ENCODE measurements at places on chromosomes 2 and 18.

DNA sequence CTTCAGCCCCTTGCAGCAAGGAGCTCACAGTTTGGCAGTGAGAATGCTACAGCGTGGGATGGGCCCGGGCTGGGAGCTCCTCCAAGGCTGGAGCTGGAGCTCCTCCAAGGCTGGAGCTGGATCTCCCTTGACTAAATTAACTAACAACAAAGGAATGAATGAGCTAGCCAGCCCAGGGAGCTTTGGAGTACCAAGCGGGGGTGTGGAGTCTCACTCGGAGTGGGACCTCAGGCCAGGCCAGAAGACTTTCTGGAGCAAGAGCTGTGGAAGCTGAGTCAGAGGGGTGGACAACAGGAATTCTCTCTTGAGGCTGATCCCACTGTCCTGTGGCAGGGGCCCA, 244.7 kb upstream of the HS6ST1 start:
- peak; percentile 25 for DNase-seq

DNA sequence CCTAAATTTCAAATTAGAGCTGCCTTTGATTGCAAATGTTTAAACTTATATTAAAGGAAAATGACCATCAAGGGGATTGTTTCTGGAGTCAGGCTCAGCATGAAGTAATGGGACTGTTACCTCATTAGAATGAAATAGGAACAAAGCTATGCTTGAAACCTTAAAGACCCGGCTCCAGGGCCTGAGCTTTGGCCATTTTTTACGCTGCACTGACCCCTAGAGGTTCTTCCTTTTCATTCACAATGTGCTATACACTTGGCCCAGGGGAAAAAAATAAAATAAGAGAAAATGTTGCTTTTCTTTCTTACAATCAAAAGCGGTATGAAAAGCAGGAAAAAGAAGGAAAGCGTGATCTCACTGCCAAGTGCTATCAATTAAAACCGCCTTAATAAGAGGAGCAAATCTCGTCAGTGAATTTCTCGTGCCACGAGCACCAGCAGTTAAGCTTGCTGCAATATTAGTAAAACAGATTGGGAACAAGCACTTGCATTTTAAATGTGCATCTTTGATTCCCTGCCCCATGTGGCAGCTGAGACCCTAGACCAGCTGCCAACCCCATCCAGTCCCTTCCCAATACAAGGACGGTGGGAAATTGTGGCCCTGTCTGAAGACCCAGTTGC, 96.6 kb downstream of the MBD2 start:
- DNase-seq, result peak; percentile 66

DNA sequence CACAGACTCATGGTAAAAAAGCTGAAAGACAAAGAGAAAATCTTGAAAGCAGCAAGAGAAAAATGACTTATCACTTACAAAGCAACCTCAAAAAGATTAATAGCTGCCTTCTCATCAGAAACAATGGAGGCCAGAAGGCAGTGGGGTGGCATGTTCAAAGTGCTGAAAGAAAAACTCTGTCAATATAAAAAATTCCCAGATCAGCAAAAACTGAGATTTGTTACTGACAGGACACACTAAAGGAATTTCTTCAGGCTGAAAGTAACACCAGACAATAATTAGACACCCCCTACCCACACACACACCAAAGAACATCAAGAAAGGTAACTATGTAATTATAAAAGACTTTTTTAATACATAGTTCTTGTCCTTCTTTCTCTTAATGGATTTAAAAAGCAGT, 311.1 kb downstream of the CLIP4 start:
- DNase-seq, result no peak

DNA sequence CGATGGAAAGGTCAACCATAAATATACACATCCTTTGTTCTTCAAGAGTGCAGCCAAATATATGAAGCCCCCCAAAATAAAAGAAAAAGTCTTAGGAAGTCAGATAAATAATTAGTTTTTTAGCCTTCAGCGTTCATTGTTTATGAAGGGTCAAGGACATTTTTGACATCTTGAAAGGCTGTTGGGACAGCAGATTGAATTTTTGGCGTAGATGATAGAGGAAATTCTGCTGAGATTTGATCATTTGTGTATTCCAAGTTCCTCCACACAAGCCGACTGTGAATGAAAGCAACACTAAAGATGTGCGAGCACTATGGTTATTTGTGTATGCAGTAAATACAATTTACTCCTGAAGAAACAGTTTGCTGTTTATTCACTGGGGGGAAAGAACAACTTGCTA, 177.8 kb upstream of the PARD3B start:
- no peak for DNase-seq

DNA sequence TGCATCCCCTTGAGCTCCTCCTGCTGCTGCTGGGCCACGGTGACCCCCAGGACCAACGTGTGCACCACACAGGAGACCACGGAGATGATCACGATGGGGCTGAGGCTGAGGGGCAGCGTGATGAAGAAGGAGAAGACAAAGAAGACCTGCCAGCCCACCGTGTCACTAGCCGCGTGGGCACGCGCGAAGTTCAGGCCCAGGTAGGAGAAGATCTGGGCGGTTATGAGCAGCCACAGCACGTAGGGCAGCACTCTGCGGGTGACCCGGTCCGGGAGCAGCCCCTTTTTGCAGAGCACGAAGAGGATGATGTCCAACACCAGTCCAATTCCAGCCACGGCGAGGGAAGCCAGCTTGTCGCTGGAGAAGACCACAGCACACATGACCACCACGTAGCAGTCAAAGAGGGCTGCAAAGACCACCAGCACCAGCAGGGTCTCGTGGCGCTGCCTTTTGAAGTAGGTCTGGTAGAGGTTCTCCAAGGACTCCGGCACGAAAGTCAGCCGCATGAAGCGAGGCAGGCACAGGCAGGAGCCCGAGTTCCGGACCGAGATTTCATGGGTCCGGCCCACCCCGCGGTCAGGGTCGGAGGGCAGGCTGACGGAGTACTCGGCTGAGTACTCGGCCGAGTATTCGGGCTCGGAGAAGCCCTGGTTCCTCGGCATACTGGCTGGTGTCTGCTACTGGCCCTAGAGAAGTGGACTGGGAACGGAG, 1.6 kb downstream of the ADCY3 start:
- no peak for DNase-seq

Measured in ELR (cell line).